ENCODE measurements at places on chromosomes 4 and X.
A peak's percentile ranks its signal among the peaks of the same experiment; 100 is the strongest.

- no peak for DNase-seq
- H3K4me1 ChIP-seq, result peaks cover 9% of the 10 kb centered on the region
- no peaks in the 10 kb centered on the region for H3K36me3 ChIP-seq
- no peaks in the 10 kb centered on the region for H3K27me3 ChIP-seq
Measured at GRCh38 chrX:75086731-75087195, 69.3 kb downstream of the ABCB7 start.

- H3K36me3 ChIP-seq, result no peaks in the 10 kb centered on the region
- H3K27me3 ChIP-seq, result no peaks in the 10 kb centered on the region
- H3K4me3 ChIP-seq, result no peak overlapping the region
- no peak overlapping the region for H3K27ac ChIP-seq
Measured at GRCh38 chrX:40080894-40081678, 16.7 kb downstream of the BCOR start.

DNA sequence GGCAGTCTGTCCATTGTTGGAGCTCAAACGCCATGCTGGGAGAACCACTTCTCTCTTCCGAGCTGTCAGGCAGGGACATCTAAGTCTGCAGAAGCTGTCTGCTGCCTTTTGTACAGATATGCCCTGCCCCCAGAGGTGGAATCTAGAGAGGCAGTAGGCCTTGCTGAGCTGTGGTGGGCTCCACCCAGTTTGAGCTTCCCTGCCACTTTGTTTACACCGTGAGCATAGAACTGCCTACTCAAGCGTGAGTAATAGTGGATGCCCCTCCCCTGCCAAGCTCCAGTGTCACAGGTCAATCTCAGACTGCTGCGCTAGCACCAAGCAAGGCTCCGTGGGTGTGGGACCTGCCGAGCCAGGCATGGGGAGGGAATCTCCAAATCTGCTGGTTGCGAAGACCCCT lies 145.7 kb downstream of the VSIG4 start:
- H3K27me3 ChIP-seq, result no peaks in the 10 kb centered on the region
- H3K4me1 ChIP-seq, result no peaks in the 10 kb centered on the region
- no peak overlapping the region for H3K27ac ChIP-seq
- no peak for DNase-seq

DNA sequence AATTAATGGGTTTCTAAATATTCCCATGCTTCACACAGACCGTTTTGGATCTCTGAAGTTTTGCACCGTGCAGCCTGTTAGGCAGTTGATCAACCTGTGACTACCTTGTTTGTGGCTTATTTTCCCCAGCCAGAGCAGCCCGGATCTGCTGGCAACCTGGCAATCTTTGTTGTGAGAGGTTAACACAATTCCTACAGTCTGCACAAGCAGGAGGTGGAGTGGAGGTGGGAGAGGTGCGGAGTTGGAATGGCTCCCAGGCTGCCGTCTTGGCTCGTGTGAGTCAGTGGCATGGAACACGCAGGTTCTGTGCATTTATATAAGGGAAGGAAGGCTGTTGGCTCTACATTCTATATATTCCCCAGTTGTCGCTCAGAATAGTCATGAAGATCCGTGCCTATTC lies 70.9 kb upstream of the STOX2 start:
- no peaks in the 10 kb centered on the region for H3K4me1 ChIP-seq
- no peak overlapping the region for H3K27ac ChIP-seq
- no peak for DNase-seq

DNA sequence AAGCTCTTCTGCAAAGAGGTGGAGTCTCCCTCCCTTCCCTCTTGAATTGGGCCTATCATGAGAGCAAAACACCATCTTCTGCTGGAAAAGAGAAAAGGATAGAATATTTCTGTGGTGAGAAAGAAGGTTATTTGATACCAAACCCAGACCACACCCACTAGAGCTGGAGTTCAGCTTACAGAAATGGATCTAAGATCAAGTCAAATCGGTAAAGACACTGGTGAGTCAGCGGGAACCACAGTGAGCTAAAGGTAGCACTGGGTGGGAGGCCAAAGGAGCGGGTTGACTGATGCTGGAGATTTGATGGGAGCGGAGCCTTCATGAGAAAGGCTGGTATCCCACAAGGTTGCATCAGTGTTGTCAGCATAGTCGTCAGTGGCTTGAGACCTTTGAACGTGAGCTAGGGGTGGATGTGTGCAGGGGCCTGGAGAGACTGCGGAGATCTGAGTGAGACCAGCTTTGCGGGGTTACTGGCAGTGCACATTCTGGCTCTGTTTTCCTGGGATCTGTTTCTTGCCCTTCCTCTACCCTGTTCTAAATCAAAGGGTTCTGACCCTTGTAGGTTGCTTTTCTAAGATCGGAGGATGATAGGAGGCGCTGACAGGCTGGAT lies 106.4 kb upstream of the SCOC start:
- H3K4me3 ChIP-seq, result no peak overlapping the region
- no peak for DNase-seq
- H3K27ac ChIP-seq, result peak overlapping the region; percentile 42
- no peaks in the 10 kb centered on the region for H3K4me1 ChIP-seq
- no peaks in the 10 kb centered on the region for H3K36me3 ChIP-seq

DNA sequence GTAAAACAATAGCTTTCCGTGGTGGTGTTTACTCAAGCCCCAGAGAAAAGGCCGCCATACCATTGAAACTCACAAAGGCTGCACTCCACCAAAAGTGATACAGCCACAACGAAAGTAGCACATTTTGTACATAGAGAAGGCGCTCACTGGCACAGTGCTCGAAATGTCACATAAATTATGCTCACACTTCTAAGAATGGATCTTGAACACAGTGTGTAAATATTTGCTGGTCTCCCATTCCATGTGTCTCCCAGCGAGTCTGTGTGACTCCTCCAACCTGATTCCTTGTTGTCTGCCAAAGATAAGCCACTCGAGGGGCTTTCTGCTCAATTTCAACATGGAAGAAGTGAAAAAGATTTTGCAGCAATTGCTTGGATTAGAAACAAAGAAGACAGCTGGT lies 234.0 kb upstream of the VCX3A start:
- no peaks in the 10 kb centered on the region for H3K4me1 ChIP-seq
- no peak for DNase-seq
- H3K4me3 ChIP-seq, result no peak overlapping the region
- no peaks in the 10 kb centered on the region for H3K27me3 ChIP-seq
- H3K27ac ChIP-seq, result no peak overlapping the region
- no peaks in the 10 kb centered on the region for H3K36me3 ChIP-seq

GRCh38 chr4:19707876-19708275 lies 543.8 kb upstream of the SLIT2 start:
- no peaks in the 10 kb centered on the region for H3K36me3 ChIP-seq
- H3K4me1 ChIP-seq, result no peaks in the 10 kb centered on the region
- no peak overlapping the region for H3K4me3 ChIP-seq
- H3K27me3 ChIP-seq, result no peaks in the 10 kb centered on the region
- no peak overlapping the region for H3K27ac ChIP-seq

DNA sequence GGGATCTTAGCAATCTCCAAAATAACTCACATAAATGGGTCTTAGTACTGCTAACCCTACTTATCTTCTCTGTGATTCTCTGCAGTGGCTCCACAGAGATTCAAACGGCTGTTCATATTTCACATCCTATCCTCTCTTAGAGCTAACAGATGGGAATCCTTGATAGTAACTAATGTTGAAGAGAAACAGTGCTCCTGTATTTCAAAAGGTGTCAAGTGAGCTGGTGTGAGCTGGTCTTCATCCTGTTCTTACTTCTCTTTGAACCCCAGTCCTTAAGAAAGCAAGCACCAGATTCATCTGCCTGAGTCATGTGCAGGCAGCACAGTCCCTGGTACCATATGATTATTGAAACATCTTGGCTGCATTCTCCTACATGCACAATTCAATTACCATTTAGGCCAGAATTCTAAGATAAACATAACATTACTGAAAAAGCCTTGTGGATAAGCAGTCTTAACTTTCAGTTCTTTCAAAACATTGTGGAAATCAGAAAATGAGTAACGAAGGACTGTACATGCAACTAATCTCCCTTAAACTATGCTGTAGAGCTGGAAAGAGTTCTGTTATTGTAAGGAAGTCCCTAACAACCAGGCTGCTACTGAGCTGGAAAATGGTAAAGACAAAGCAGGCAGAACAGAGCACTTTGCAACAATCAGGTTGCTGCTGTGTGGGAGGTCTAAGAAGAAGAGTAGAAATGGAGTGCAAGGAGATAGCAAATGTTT lies 153.1 kb downstream of the NPNT start:
- H3K4me3 ChIP-seq, result no peak overlapping the region
- H3K27ac ChIP-seq, result no peak overlapping the region

DNA sequence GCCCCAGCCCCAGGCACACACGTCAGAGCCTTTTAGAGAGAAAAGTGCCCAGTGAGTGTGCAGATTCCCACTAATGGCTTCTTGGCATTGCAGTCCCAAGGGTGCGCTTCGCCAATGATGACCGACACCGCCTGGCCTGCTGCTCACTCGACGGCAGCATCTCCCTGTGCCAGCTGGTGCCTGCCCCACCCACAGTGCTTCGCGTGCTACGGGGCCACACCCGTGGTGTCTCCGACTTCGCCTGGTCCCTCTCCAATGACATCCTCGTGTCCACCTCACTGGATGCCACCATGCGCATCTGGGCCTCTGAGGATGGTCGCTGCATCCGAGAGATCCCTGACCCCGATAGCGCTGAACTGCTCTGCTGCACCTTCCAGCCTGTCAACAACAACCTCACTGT lies 2.9 kb downstream of the WDR13 start:
- H3K4me1 ChIP-seq, result peaks cover 3% of the 10 kb centered on the region
- no peaks in the 10 kb centered on the region for H3K27me3 ChIP-seq
- no peak for DNase-seq
- no peak overlapping the region for H3K27ac ChIP-seq
- no peak overlapping the region for H3K4me3 ChIP-seq

- peaks cover 16% of the 10 kb centered on the region for H3K4me1 ChIP-seq
- H3K4me3 ChIP-seq, result no peak overlapping the region
- H3K36me3 ChIP-seq, result no peaks in the 10 kb centered on the region
- no peaks in the 10 kb centered on the region for H3K27me3 ChIP-seq
- H3K27ac ChIP-seq, result no peak overlapping the region
Measured at GRCh38 chr4:174874898-174875297, 43.3 kb upstream of the ADAM29 start.

- H3K36me3 ChIP-seq, result no peaks in the 10 kb centered on the region
- no peaks in the 10 kb centered on the region for H3K27me3 ChIP-seq
- H3K27ac ChIP-seq, result no peak overlapping the region
- H3K4me1 ChIP-seq, result no peaks in the 10 kb centered on the region
- DNase-seq, result no peak
Measured at GRCh38 chr4:177448850-177449249, 6.6 kb upstream of the AGA start.

DNA sequence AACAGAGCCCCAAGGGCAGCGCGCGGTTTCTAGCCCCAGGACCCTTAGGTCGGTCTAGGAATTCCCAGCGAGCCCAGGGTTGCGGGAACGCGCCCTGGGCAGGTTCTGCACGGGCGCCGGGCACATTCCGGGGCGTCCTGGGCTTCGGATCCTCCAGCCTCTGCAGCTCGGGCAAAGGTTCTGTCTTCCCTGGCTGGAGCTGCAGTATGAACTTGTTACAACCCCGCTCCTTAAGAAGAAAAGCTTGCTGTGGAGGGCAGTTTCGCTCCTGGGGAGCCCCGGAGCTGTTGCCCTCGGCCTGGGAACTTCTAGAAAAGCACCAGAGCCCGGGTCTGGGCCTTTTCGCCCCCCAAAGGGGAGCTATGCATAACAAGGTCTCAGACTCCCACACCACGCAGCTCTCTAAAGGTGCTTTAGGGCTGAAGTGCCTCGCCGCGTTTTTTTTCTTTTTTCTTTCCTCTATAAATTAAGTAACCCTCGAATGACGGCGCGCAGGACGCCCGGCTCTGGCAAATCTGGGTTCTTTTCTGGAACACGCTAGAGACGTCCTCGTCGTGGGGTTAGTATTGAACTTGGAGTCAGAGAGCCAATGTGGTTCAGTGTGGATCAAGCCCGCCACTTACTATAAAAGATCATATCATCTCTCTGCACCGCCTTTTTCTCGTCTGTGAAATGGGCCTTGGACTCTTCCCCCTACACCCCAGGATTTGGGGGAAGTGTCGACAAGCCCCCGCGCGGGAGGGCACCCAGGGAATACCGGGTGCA lies 5.7 kb downstream of the MSX1 start:
- no peak for DNase-seq
- H3K36me3 ChIP-seq, result no peaks in the 10 kb centered on the region
- peak overlapping the region; percentile 93 for H3K27ac ChIP-seq
- peak overlapping the region; percentile 65 for H3K4me3 ChIP-seq

GRCh38 chr4:127580891-127581290 lies 51.9 kb upstream of the INTU start:
- no peak overlapping the region for H3K4me3 ChIP-seq
- DNase-seq, result no peak
- no peaks in the 10 kb centered on the region for H3K36me3 ChIP-seq
- H3K27me3 ChIP-seq, result no peaks in the 10 kb centered on the region
- H3K4me1 ChIP-seq, result no peaks in the 10 kb centered on the region
- H3K27ac ChIP-seq, result no peak overlapping the region

DNA sequence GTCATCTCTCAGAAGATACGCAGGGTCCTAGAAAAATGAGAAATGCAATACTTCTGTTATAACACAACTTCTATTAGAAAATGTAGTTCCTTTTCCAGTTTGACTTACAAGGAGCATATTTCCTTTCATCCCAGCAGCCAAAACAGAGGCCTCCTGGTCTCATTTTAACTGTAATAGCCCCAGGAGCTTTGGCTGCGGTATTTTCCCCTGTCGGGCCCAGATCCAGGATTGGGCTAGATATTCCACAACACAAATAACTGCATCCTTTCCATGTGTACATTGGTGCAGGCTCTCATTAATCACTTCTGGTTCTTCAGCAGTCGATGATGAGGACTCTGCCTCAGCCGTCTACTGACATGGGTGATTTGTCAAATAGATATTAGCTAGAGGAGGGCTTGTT lies 166.1 kb downstream of the TENM3 start:
- no peaks in the 10 kb centered on the region for H3K36me3 ChIP-seq
- no peaks in the 10 kb centered on the region for H3K27me3 ChIP-seq
- H3K4me1 ChIP-seq, result no peaks in the 10 kb centered on the region
- no peak overlapping the region for H3K27ac ChIP-seq

GRCh38 chrX:25158635-25159034 lies 142.9 kb upstream of the ARX start:
- no peaks in the 10 kb centered on the region for H3K4me1 ChIP-seq
- H3K27me3 ChIP-seq, result no peaks in the 10 kb centered on the region
- DNase-seq, result no peak
- no peak overlapping the region for H3K4me3 ChIP-seq

GRCh38 chrX:136747003-136747986 lies 33.4 kb downstream of the ARHGEF6 start:
- H3K27ac ChIP-seq, result no peak overlapping the region
- no peak overlapping the region for H3K4me3 ChIP-seq
- no peak for DNase-seq
- H3K4me1 ChIP-seq, result no peaks in the 10 kb centered on the region
- no peaks in the 10 kb centered on the region for H3K36me3 ChIP-seq

- DNase-seq, result peak; percentile 40
- H3K4me3 ChIP-seq, result no peak overlapping the region
- H3K36me3 ChIP-seq, result no peaks in the 10 kb centered on the region
- H3K4me1 ChIP-seq, result peaks cover 14% of the 10 kb centered on the region
- H3K27me3 ChIP-seq, result no peaks in the 10 kb centered on the region
- no peak overlapping the region for H3K27ac ChIP-seq
Measured at GRCh38 chr4:1177274-1178141, 5.1 kb upstream of the SPON2 start.
